Stimulated activated CD4-positive, alpha-beta T cell treated with anti-CD3 and anti-CD28 coated beads, Interleukin-4, amount 100 ng/mL, for 4 hours (primary cell): ENCODE measurements at places on chromosomes 1 and 21.

DNA sequence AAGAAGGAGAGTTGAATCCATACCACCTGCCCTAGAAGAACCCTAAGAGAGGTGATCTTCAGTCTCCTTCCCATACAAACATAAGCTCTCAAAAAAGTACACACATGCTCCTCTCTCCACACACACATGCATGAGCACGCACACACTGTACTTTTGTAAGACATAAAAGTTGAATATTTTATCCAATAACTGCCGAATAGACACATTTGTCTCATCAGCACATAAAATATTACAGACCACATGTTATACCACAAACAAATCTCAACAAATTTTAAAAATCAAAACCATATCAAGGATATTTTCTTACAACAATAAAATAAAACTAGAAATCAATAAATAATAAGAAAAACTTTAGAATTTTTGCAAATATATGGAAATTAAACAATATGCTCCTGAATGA lies 2.7 kb downstream of the SPRR1A start:
- no peak for DNase-seq

DNA sequence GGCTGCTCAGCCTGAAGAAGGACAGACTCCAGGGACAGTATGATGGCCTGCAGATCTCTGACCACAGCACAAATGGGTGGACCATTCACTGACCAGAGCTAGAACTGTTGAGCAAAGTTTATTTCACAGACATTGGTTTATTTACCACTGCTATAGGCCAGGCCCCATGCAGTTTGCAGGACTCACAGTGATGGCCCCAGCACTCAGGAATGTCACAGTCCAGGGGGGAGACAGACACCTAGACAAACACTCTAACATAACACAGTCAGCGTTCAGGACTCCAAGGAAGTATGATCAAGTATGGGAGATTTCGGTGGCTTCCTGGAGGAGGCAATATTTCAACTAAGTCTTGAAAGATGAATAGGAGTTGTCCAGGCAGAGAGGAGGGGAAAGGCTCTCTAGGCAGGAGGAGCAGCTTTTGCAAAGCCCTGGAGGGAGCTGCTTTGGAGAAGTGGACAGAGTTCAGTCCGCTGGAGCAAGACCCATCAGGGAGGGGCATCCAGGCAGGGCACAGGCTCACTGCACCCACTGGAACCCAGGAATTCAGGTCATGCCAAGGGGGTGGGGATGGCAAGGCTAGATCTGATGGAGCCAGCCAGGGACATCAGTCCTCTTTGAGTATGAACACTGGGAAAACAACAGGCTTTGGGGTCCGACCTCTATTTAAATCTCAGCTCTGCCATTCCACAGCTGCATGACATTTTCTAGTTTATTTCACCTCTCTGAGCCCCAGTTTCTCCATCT lies 454.3 kb downstream of the MATN1 start:
- no peak for DNase-seq

DNA sequence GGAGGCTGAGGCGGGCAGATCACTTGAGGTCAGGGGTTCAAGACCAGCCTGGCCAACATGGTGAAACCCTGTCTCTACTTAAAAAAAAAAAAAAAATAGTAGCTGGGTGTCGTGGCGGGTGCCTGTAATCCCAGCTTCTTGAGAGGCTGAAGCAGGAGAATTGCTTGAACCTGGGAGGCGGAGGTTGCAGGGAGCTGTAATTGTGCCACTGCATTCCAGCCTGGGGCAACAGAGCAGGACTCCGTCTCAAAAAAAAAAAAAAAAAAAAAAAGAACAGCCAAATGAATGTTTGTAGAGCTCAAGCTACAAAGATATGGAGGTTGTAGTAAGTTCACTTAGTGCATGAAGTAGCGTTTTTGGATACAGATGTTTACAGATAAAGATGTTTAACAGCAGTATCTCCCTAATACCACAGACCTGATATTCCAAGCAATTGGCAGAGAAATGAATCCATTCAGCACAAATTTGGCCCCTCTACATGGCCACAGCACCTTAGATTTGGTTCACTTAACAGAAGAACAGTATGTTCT lies 49.5 kb upstream of the IPO9 start:
- no peak for DNase-seq

GRCh38 chr1:225812488-225813213 lies 2.7 kb downstream of the EPHX1 start:
- no peak for DNase-seq

DNA sequence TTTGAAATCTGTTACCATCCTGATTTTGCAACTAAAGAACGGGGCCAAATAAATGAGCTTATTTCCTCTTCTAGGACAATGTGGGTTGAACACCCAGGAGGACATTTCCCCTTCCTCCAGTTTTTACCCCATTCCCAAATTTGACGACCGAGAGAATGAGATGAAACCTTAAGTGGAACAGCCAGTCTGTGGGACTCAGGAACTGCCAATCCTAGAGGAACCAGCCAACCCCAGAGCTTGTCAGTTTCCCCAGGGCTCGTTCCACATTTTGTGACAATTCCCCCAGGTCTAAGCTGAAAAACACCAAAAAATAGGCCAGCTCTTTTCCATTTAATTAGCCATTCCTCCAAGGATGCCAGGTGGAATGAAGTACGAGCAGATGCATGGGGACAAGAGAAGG lies 21.3 kb upstream of the MAPKAPK2 start:
- no peak for DNase-seq

GRCh38 chr1:202901555-202901954 lies 12.6 kb upstream of the RABIF start:
- DNase-seq = no peak

DNA sequence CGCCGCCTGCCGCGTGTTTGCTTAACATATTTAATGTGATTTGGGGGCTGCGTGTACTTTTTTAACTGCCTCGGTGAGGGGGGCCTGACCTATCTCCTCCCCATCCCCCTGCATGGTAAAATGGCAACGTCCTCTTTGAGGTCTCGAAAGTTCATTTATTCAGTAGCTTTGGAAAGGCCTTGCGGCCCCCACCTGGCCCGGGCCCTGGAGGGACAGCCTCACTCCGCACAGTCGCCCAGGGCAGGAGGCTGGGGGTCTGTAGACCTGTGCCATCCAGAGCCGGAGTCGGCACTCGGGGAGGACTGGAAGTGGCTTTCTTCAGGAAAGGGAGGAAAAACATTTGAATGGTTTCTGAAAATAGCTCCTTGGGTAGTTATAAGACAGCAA lies 38.0 kb upstream of the ACTRT2 start:
- no peak for DNase-seq

DNA sequence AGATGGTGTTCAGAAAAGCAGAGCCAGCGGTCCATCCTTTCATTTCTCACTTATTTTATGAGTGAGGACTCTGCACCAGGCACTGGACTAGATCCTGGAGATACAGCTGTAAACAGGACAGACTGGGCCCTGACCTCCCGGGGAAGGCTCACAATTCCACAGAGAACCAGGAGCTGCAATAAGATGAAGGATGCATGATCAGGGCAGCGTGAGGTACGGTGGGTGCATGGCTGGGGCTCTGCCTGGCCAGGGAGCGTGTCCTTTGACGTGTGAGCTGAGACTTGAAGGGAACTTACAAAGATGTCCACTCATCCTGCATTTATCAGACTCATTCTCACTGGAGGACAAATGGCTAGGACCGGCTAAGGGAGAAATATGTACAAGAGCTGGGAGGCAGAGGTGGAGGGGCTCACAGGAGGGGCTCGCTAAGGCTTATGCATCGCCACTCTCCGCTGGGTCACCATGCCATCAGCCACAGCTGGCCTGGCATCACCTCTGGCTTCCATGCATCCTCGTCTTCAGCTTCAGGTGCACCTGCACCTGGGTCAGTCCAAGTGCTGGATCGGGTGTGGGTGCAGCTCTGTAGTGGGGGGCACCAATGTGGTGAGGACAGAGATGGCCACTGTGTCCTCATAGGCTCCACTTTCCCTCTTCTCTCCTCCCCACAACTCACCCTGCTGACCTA lies 213.9 kb downstream of the TOMM20 start:
- no peak for DNase-seq

DNA sequence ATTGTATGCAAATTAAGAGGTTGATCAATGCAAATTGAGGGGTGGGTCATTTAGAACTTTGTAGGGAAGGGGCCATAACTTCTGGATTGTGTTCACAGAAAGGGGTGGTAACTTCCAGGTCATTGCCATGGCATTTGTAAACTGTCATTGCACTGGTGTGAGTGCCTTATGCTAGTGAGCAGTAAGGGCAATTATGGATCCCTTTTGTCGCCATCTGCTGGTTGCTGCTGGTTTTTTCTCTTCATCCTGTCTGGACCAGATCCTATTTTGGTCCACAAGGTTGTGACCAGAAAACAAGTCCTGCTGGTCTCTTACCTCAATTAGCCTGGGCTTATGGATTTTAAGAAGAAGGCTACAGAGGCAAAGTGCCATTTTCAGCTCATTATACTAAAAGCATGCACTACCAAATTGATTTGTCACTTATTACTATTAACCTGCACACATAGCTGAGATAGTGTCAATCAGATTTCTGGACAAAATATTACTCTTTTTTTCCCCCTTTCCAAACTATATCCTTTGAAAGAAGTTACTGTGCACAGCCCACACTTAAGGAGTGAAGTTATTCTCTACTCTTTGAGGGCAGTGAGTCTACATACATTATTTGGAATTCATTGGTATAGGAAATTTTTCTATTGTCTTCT lies 196.2 kb downstream of the ZC3H11B start:
- peak; percentile 18 for DNase-seq

- no peak for DNase-seq
These were observed 215.4 kb upstream of the ADGRL2 start for GRCh38 chr1:81585371-81585770.

DNA sequence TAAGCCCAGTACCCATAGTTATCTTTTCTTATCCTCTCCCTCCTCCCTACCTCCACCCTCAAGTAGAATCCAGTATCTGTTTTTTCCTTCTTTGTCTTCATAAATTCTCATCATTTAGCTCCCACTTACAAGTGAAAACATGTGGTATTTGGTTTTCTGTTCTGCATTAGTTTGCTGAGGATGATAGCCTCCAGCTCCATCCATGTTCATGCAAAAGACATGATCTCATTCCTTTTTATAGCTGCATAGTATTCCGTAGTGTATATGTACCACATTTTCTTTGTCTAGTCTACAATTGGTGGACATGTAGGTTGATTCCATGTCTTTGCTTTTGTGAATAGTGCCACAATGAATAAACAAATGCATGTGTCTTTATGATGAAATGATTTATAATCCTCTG lies 55.2 kb downstream of the PRKACB start:
- DNase-seq = no peak

- DNase-seq = no peak
These were observed 10.6 kb downstream of the LCA5L start for GRCh38 chr21:39434950-39435349.

GRCh38 chr1:88736633-88737248 lies 52.7 kb downstream of the PKN2 start:
- DNase-seq = no peak

GRCh38 chr1:169508432-169509338 lies 22.9 kb upstream of the SLC19A2 start:
- no peak for DNase-seq

DNA sequence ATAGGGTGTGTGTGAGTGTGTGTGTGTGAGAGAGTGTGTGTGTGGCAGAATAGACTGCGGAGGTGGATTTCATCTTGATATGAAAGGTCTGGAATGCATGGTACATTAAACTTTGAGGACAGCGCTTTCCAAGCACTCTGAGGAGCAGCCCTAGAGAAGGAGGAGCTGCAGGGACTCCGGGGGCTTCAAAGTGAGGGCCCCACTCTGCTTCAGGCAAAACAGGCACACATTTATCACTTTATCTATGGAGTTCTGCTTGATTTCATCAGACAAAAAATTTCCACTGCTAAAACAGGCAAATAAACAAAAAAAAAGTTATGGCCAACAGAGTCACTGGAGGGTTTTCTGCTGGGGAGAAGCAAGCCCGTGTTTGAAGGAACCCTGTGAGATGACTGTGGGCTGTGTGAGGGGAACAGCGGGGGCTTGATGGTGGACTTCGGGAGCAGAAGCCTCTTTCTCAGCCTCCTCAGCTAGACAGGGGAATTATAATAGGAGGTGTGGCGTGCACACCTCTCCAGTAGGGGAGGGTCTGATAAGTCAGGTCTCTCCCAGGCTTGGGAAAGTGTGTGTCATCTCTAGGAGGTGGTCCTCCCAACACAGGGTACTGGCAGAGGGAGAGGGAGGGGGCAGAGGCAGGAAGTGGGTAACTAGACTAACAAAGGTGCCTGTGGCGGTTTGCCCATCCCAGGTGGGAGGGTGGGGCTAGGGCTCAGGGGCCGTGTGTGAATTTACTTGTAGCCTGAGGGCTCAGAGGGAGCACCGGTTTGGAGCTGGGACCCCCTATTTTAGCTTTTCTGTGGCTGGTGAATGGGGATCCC lies 18.3 kb upstream of the HDAC1 start:
- peak; percentile 64 for DNase-seq

GRCh38 chr1:6459850-6460265 lies 6.1 kb downstream of the TNFRSF25 start:
- peak; percentile 55 for DNase-seq

DNA sequence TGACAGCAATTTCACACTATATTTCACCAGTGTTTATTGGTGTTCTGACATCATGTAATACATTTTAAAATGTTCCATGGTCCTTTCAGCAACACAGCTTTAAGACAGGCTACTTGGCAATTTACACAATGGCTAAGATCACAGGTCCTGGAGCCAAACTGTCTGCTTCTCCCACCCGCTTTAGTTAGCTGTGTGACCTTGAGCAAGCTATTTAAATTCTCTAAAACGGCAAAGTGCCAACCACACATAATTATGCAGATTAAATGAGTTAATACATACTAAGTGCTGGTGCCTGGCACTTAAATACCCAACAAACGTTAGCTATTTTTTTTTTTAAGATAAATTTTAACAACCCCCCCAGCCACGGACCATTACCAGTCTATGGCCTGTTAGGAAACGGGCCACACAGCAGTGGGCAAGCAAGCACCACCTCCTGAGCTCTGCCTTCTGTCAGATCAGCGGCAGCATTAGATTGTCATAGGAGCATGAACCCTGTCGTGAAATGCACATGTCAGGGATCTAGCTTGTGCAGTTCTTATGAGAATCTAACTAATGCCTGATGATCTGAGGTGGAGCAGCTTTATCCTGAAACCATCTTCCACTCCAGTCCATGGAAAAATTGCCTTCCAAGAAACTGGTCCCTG lies 26.9 kb downstream of the SOD1 start:
- no peak for DNase-seq

GRCh38 chr1:89364954-89365550 lies 1.2 kb downstream of the GBP6 start:
- DNase-seq = no peak

- DNase-seq = no peak
These were observed 301.9 kb downstream of the LMX1A start for GRCh38 chr1:165054627-165055026.

GRCh38 chr1:16167331-16168143 lies 11.7 kb upstream of the EPHA2 start:
- DNase-seq = peak; percentile 61

DNA sequence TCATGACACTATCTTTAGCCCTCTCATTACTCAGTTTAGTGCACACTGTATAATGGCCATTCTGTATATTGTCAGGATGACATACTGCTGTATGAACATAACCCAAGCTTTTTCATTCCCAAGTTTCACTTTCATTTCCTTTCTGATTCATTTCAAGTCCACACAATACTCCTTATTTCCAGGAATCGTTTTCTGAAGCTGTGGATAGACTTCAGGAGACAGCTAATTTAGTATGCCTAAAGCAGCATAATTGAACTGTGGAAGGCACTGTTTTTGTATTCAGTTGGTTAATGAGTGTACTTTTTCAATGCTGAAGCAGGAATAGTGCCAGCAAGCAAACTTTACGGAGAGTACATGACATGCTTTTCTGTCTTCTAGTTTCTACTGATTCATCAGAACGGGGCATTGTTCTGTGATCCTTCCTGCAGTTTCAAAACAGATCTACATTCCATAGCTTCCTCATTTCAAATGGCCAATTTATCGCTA lies 578.5 kb upstream of the ZP4 start:
- DNase-seq = no peak

- no peak for DNase-seq
These were observed 7.0 kb upstream of the TFF1 start for GRCh38 chr21:42373196-42373907.
